ENCODE measurements at places on chromosomes 6 and 20.

GRCh38 chr6:7631466-7631865 is 41.5 kb downstream of the SNRNP48 start:
- DNase-seq = no peak

DNA sequence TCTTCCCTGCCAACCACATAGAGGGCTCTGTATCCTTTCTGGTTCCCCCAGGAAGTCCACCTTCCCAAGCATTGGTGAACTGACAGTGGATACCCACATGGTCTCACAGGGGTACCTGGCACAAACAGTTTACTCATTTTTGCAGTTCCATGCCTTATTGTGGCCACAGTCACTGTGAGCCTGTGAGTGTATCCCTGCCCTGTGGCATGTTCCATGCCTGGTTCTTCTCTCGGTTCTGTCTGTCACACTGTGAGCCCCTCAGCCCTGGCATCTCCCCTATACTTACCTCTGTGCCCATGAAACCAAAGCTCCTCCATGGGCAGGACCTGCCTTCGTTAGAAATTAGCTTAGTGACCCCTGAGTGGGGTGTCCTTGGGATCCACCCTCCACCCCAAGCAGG is 107.8 kb downstream of the TOX2 start:
- DNase-seq = no peak

GRCh38 chr6:35492974-35493284 is 4.0 kb downstream of the TEAD3 start:
- DNase-seq = no peak

DNA sequence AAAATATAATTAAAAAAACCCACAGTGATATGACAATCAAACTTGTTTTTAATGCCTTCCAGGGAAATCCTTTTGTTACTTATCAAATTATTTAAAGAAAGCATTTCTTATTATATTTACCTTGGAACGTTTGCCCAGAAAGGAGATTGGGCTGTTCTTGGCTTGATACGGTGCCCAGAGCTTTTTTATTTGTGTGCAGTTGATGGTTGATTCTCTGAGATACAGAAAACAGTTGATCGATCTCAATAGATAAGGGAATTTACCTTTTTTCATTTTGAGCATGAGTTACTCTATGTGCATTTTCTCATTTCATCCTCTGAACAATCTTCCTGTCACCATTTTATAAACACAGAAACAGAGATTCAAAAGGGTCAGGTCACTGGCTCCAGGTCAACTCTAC is 72.5 kb upstream of the NEDD9 start:
- no peak for DNase-seq

DNA sequence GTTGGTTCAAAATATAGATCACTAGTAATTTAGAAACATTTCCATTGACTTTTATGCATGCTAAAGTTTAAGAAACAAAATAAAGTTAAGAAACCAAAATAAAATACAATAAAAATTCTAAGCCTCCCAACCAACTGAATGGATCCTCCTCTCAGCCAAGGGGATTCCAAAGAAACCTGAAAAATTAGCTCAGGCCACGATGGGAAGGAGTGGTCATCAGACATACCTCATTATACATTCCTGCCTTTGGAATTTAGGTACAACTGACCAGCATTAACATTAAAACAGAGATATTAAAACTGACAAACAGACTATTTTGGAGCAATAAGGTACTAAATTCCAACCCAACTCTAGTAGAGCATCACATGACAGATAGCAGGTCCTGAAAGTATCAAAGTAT is 275.2 kb downstream of the PKHD1 start:
- no peak for DNase-seq

DNA sequence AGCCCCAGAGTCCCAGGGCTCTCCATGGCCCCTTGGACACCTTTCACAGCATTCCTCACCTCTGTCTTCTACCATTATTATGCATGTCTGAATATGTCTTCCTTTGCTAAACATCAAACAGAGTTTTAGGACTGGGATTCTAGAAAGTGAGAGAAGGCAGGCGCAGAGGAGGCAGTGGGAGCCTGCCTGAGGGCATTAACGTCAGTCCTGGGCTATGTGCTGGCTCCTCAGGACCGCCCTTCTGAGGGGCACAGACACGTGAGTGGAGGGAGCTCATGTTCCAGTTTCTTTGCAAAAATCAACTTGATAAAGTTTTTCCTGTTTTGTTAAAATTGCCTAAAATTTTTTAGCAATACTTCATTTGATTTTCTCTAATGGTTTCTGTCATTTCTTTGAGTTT is 38.0 kb downstream of the C6orf15 start:
- DNase-seq = no peak

DNA sequence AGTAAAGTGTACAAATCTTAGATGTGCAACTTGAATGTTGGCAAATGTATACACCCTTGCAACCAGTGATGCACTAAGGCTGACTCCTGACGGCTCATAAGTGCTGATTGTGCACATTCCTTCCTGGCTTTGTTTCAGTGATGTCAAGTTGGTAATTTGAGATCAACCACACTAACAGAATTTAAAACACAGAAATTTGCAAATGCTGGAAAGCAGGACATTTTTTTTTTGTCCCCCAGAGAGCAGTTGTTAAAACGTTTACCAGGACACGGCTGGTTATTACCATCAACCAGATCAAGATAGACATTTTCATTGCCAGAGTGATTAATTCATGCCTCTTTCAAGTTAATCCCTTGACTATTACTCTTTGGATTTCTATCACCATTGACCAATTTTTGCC is 735.6 kb downstream of the RFPL4B start:
- DNase-seq = no peak

DNA sequence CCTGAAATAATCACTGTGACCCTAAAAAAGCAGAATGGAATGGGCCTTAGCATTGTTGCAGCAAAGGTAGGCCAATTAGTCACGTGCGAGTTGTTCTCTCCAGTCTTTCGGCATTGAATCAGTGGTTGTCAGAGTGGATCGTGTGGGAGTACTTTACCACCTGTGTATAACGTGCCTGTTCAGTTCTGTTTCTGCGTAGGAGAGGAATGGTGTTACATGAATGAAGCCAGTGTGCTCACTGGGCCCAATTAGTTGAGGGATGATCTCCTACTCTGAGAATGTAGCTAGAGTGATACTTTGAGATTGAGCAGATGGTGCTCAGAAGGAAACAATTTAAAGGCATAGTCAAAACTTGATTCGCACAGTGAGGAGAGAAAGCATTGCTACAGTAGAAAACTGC is 72.4 kb upstream of the KIF25 start:
- DNase-seq = no peak

DNA sequence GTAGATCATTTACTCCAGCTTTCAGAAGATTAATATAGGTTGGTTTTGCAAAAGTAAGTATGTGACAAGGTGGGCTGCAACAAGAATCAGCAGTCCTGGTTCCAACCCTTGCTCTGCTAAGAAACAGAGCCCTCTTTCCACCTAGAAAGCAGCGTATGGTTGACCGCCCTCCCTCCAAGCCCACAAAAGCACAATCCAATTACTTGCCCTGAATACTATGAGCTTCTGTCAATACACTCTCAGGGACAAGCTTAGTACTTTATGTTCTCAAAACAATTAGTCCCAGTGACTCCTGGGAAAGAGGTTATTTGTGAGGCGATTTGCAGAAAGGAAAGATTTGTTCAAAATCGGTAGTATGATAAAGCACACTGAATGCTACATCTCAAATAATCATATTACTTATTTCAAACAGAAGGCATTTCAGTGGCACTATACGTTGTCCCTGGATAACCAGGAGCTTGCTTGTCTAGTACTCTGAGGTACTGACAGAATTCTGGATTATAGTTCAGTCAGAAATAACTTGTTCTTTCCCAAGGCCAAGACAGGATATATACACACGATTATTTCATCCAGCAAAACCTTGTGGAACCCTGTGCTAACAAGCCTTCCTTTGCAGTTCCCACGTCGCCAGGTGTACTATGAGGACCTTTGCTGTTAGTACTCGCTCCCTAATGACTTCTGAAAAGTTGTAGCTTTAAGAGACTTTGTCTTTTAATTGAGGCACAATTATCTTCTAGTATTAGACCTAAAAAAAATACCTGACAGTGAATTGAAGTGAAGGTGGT is 96.9 kb upstream of the ADTRP start:
- no peak for DNase-seq

DNA sequence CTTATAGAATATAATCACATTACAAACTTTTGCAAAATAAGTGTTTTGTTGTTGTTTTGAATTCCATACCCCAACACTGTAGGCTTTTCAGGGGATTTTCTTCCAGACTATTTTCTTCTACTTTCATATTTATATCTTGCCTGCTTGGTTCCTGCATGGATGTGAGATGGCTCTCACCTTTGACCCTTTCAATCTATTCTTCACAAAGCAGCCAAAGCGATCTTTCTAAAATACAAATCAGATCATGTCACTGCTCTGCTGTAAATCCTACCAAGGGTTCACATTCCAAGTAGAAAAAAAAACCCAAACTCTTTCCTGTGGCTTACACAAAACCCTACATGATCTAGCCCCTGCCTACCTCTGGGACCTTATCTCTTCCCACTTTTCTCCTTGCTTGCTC is 25.0 kb upstream of the TRPC4AP start:
- DNase-seq = no peak

GRCh38 chr6:1170794-1171193 is 141.1 kb upstream of the FOXQ1 start:
- no peak for DNase-seq

- DNase-seq = no peak
Measured at GRCh38 chr6:20319520-20320357, 81.9 kb upstream of the E2F3 start.

DNA sequence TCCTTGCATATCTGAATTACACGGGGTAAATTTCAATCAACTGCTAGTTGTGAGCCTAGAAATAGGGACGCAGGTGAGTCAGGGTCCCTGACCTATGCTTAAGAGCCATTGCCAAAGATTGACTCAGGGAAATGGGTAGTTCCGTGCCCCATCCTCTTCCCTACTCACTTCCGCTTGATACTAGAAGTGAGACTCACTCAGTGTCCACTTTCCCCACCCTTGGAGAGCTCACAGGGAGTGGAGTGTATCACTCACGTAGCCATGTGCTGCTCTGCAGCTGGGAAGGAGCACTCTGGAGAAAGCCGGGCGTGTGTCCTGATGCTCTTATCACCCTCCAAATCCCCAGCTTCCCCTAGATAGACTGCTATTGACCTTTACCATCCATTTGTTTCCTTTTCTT is 543 bp upstream of the MUC22 start:
- no peak for DNase-seq

GRCh38 chr6:25377664-25378063 is 98.5 kb downstream of the CARMIL1 start:
- DNase-seq = no peak

DNA sequence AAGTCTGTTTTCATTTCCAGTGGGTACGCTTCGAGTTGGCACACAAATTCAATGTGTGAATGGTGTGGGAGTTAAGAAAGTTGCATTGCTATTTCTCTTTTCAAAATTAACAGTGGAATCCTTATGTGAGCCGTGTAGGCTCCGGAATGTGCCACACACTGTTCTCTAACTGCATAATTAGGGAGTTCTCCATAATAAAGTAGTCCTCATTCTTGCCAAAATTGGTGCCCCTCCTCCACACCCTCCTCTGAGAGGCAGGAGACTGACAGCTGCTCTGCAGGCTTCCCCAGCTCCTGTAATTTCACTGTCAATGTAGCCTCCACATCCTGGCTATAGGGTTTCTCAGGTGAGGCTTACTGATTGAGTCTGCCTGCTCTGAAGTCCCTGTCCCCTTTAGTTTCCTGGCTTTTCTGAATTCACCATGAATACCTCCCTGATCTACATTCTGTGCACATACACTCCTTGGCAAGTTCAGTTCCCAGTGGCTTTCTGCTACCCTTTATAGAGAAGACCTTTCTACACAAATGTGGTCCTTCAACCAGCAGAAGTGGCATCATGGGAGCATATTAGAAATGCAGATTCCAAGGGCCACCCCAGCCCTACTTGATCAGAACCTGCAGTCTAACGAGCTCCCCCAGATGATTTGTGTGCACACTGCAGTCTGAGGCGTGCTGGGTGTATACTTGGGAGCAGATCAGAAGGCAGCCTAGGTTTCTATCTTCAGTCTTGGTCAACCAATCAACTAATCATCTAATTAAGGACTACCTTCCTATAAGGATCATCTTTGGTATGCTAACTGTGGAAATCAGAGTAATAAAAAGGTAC is 19.9 kb upstream of the CCN6 start:
- no peak for DNase-seq

DNA sequence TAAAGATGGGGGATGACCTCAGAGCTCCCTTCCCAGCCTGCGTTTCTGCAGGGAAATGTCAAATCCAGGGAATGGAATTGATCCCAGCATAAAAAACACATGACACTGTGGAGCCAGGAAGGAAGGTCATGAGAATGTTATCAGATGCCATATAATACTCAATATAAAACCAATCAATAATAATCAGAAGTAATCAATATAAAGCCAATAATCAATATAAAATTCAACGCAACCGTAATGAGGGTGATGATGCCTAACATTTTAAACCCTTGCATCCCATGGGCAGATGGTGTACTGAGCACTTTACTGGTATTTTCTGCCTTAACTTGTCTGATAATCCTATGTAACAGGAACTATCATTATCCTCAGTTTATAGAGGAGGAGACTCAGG is 30.1 kb upstream of the SULF2 start:
- no peak for DNase-seq

DNA sequence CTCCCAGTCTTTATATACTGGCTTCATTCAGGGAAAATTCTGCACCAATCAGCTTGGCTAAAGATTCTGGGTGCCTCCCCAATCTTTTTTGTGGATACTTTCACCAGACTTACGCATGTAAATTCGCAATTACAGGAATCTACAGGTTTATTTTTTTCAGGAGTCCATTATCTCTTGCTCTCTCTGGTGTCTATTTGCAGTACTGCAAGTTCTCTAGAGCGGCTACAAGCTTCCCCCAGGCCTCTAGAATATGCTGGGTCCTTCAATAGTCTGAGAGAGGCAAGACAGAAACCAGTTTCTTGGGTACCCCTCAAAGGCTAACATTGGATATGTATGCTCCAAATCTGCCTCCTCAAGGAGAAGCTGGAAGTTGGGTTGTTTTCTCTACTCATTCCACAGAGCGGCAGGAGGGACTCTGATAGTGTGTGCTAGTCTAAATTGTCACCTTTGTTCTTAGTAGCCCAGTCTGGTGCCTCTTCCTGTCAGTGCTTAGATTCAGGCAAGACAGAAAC is 58.5 kb downstream of the SUN5 start:
- no peak for DNase-seq

GRCh38 chr20:50772420-50773185 is 22.3 kb upstream of the BCAS4 start:
- no peak for DNase-seq

DNA sequence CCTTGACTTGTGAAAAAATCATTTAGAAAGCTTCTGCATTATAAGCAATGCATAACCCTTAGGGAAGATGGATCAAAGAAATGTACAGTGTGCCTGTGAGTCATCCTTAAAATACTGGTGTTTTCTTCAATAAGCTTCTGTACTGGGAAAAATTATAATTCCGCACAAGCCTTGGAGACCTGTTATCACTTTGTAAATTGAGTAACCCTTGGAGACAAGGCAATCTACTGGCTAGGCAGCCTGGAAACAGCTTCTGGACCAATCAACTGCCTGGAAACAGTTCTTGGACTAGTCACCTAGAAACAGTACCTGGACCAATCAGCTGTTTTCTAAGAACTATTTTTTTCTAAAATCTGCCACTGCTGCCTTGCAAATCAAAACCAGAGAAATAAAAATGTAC is 25.8 kb upstream of the RNGTT start:
- no peak for DNase-seq

GRCh38 chr6:146910611-146911010 is 293.6 kb upstream of the STXBP5 start:
- DNase-seq = no peak

Measured in stimulated activated CD4-positive, alpha-beta T cell treated with anti-CD3 and anti-CD28 coated beads, Interleukin-1b, Interleukin-23, amount 100 ng/mL, for 1 hour (primary cell).